ENCODE measurements at places on chromosomes 16 and 17. TPM values are rescaled to one million over a fixed set of nuclear protein-coding genes. Genes with fewer than 3 reads are reported as not detected.

C16orf86 gene
- 7.7 TPM for total RNA-seq

KSR1 gene
- total RNA-seq = 10.2 TPM

ACSF3 gene
- 15.9 TPM for total RNA-seq

ADAD2 gene
- 0.19 TPM for total RNA-seq

CA5A gene
- total RNA-seq = not detected

SPATA32 gene
- total RNA-seq = not detected

SLC22A31 gene
- 0.75 TPM for total RNA-seq

BEAN1 gene
- total RNA-seq = 0.48 TPM

ASPHD1 gene
- total RNA-seq = 3.2 TPM

KRT12 gene
- total RNA-seq = not detected

GOSR1 gene
- total RNA-seq = 25.2 TPM

DHRS7C gene
- 201 TPM for total RNA-seq
